ENCODE measurements at places on chromosomes 1 and 21. TPM values are rescaled to one million over a fixed set of nuclear protein-coding genes. Genes with fewer than 3 reads are reported as not detected.

NDUFV3 gene
- total RNA-seq: 29.9 TPM

LRRC38 gene
- total RNA-seq: 0.27 TPM

IL19 gene
- total RNA-seq: not detected

CFHR2 gene
- total RNA-seq: not detected

FCRL4 gene
- total RNA-seq: not detected

AP4B1 gene
- 18.6 TPM for total RNA-seq

DNM3 gene
- 4.0 TPM for total RNA-seq

SAMD11 gene
- 0.54 TPM for total RNA-seq

C4BPA gene
- not detected for total RNA-seq

SLAMF6 gene
- 0.54 TPM for total RNA-seq

OR10J1 gene
- under 0.01 TPM for total RNA-seq

All from hematopoietic multipotent progenitor cell (in vitro differentiated cells).